Activated CD4-positive, alpha-beta memory T cell treated with anti-CD3 and anti-CD28 coated beads, Interleukin-2, amount 10 ng/mL, durations not matched to agents 7 days and 5 days (primary cell): ENCODE measurements at places on chromosomes 5 and 9. TPM values are rescaled to one million over a fixed set of nuclear protein-coding genes. Genes with fewer than 3 reads are reported as not detected.

Gene NMRK1
- 74.2 TPM for total RNA-seq

Gene CMYA5
- 0.10 TPM for total RNA-seq

Gene FOXI1
- total RNA-seq, result not detected

Gene ZDHHC11
- total RNA-seq, result 5.8 TPM

Gene ACTBL2
- total RNA-seq, result not detected

Gene C6
- total RNA-seq, result not detected

Gene GLDC
- 4.3 TPM for total RNA-seq

Gene PLAC8L1
- 0.50 TPM for total RNA-seq

Gene FST
- total RNA-seq, result not detected

Gene PCDHA13
- not detected for total RNA-seq

Gene GPX3
- total RNA-seq, result not detected

Gene SPINK6
- not detected for total RNA-seq

Gene KCNN2
- total RNA-seq, result not detected

GRCh38 chr9:72907421-72907820 is 45.4 kb downstream of the ALDH1A1 start:
- no peak for DNase-seq
- no peaks in the 10 kb centered on the region for H3K4me1 ChIP-seq
- no peaks in the 10 kb centered on the region for H3K36me3 ChIP-seq
- no peak overlapping the region for H3K4me3 ChIP-seq
- no peak overlapping the region for H3K27ac ChIP-seq

DNA sequence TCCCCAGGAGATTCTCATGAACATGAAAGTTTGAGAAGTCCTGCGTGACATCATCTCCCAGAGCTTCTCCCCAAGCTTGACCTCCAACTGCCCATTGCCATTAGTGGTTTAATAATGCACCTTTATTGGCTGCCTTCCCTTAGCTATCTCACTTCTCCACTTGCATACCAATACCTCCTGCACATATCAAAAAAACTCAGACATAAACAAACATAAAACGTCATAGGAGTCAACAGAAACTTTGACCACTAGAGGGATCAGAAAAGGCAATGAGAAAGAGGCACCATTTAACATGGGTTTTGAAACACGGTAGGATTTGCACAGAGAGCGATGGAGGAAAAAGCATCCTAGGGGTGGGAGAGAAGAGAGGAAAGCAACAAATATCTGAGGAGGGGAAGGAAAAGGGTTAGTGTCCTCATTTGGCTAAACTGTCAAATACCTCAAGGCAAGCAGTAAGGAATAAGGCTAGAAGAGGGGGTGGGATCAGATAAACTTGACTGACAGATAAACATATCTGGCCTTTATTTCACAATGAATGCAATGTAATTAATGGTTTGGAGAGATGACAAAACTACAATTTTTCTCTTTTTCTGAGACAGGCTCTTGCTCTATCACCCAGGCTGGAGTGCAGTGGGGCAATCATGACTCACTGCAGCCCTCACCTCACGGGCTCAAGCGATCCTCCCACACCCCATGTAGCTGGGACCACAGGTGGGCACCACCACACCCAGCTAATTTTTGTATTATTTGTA is 27.0 kb downstream of the GNAQ start:
- no peak overlapping the region for H3K4me3 ChIP-seq
- no peaks in the 10 kb centered on the region for H3K27me3 ChIP-seq
- no peaks in the 10 kb centered on the region for H3K36me3 ChIP-seq
- H3K4me1 ChIP-seq, result peaks cover 22% of the 10 kb centered on the region

DNA sequence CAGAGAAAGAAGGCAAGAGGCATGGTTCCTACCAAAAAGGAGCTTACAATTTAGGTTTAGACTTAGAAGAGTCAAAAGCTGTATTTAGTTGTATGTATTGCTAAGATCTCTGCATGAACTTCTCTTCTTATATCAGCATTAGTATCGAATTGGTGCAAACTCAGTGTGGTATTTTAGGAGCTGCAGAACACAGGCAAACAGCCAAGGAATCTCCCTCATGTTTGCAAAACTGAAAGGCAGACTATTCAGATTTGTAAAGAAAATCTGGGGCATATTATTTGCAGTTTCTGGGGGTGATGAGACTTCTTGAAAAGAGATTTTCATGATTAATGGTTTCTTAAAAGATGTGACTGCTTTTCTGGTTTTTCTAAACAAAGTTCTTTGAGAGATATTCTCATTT is 252.7 kb downstream of the CEMIP2 start:
- no peaks in the 10 kb centered on the region for H3K36me3 ChIP-seq
- no peak overlapping the region for H3K4me3 ChIP-seq
- H3K4me1 ChIP-seq, result no peaks in the 10 kb centered on the region

DNA sequence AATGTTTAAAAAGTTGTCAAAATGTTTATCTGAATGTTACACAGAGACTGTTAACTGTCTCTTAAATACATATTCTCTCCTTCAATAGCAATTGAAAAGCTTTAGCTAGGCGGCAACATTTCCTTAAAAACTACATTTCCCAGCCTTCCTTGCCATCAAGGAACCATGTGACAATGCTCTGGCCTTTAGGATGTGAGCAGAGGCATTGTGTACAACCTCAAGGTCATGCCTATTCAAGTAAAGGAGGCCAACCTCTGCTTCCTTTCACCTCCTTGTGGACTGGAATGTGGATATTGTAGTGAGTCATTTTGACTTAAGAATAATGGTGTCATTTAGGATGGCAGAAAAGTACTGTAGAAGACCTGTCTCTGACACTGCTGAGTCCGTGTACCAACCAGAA is 23.7 kb upstream of the MROH2B start:
- H3K36me3 ChIP-seq, result no peaks in the 10 kb centered on the region
- no peaks in the 10 kb centered on the region for H3K27me3 ChIP-seq
- no peaks in the 10 kb centered on the region for H3K4me1 ChIP-seq
- DNase-seq, result no peak
- no peak overlapping the region for H3K4me3 ChIP-seq

DNA sequence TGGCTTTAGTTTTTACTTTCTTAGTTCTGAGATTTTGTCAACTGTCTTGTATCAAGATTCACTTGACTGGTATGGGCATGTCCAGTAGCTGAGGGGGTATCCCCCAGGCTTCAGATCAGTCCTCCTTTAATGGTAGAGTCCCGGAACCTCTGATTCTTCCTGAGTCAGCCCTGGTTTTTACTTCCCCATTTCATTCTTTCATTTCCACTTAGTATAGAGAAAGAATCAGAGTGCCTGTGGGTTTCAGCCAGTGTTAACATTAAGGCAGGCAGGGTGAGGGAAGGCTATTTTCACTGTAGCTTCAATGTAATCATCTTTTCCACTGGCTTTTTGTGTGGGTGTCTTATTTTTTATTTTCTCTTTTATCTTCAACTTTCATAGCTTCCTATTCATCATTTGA is 8.3 kb upstream of the COMMD10 start:
- H3K36me3 ChIP-seq, result no peaks in the 10 kb centered on the region
- H3K27ac ChIP-seq, result no peak overlapping the region
- peaks cover 26% of the 10 kb centered on the region for H3K27me3 ChIP-seq
- DNase-seq, result no peak

- H3K27ac ChIP-seq, result no peak overlapping the region
- H3K4me3 ChIP-seq, result no peak overlapping the region
- no peak for DNase-seq
- H3K36me3 ChIP-seq, result no peaks in the 10 kb centered on the region
- no peaks in the 10 kb centered on the region for H3K27me3 ChIP-seq
Measured at GRCh38 chr9:8660383-8660782, 860.8 kb upstream of the DMAC1 start.

DNA sequence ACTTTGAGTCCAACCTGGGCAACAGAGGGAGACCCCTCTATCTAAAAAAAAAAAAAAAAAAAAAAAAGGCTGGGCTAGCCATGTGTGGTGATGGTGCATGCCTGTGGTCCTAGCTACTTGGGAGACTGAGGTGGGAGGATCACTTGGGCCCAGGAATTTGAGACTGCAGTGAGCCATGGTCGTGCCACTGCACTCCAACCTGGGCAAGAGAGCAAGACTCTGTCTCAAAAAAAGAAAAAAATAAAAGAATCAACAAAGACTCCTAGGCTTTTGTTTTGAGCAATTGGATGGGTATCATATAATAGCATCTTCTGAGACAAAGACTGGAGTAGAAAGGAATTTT is 481.7 kb upstream of the PAPPA start:
- H3K4me1 ChIP-seq, result no peaks in the 10 kb centered on the region
- no peak overlapping the region for H3K27ac ChIP-seq
- no peaks in the 10 kb centered on the region for H3K27me3 ChIP-seq
- H3K36me3 ChIP-seq, result no peaks in the 10 kb centered on the region
- no peak for DNase-seq
- H3K4me3 ChIP-seq, result no peak overlapping the region

DNA sequence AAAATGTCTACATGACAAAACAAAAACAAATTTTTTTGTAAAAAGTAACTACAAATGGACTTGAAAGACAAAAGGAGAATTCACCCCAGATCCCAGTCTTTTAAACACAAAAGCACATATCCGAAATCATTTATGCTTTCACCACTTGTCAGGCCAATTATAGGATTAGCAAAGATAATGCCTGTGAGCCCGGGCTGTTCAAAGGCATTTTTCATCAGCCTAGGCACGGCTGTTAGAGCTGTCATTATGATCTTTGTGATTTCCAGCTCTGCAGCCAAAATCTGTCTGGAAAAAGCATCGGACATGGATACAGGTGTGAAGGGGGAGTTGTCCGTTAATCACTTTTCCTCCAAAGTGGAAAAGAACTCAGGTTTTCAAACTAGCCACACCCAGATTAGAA is 23.6 kb upstream of the RAB14 start:
- peaks cover 4% of the 10 kb centered on the region for H3K4me1 ChIP-seq
- H3K27ac ChIP-seq, result no peak overlapping the region
- peaks cover 2% of the 10 kb centered on the region for H3K36me3 ChIP-seq
- no peak for DNase-seq
- H3K27me3 ChIP-seq, result no peaks in the 10 kb centered on the region

DNA sequence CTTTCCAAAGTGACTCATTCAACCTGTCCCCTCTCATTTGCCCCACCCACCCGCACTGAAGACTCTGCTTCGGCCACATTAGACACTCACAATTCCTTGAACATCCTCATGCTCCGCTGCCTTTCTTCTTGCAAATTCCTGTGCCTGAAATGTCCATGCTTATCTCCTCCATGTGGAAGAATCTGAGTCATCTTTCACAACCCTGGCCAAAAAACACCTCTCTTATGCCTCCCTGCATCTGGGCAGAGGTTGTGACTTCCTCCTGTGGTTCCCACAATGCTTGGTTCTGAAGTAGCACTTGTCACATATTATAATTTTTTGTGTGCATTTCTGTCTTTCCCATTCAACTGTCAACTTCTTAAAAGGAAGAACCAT is 238.6 kb downstream of the ENC1 start:
- H3K27ac ChIP-seq, result no peak overlapping the region
- no peaks in the 10 kb centered on the region for H3K36me3 ChIP-seq
- peaks cover 9% of the 10 kb centered on the region for H3K27me3 ChIP-seq
- H3K4me1 ChIP-seq, result no peaks in the 10 kb centered on the region

DNA sequence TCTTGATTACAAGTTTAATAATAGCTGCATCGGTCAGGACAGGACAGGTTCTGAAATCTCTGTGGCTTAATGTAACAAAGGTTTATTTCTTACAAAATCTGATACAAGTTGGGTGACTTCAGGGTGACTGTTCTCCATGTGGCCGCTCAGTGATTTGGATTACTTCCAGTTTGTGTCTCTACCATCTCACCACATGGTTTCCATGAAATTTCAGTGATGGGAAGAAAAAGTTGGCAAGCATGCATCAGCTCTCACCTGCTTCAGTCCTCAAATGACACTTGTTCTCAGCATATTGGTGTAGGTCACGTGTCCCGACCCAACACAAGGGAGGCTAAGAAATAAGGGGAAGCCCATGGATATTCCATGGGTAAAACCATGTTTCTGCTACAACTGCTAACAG is 7.8 kb upstream of the TMEM268 start:
- no peak overlapping the region for H3K27ac ChIP-seq
- no peak overlapping the region for H3K4me3 ChIP-seq
- no peaks in the 10 kb centered on the region for H3K27me3 ChIP-seq
- H3K36me3 ChIP-seq, result peaks cover 49% of the 10 kb centered on the region
- H3K4me1 ChIP-seq, result peaks cover 2% of the 10 kb centered on the region

- no peak overlapping the region for H3K27ac ChIP-seq
- no peaks in the 10 kb centered on the region for H3K4me1 ChIP-seq
- peaks cover 12% of the 10 kb centered on the region for H3K27me3 ChIP-seq
- DNase-seq, result no peak
- H3K4me3 ChIP-seq, result no peak overlapping the region
- H3K36me3 ChIP-seq, result no peaks in the 10 kb centered on the region
Measured at GRCh38 chr5:142605611-142606010, 80.3 kb downstream of the FGF1 start.

- no peaks in the 10 kb centered on the region for H3K4me1 ChIP-seq
- H3K27ac ChIP-seq, result no peak overlapping the region
- no peaks in the 10 kb centered on the region for H3K36me3 ChIP-seq
- H3K27me3 ChIP-seq, result no peaks in the 10 kb centered on the region
Measured at GRCh38 chr5:58025809-58026208, 434.1 kb downstream of the PLK2 start.

GRCh38 chr5:61290791-61291210 is 41.3 kb upstream of the ZSWIM6 start:
- no peaks in the 10 kb centered on the region for H3K27me3 ChIP-seq
- H3K4me1 ChIP-seq, result peaks cover 7% of the 10 kb centered on the region
- H3K36me3 ChIP-seq, result no peaks in the 10 kb centered on the region
- H3K27ac ChIP-seq, result no peak overlapping the region
- no peak for DNase-seq

DNA sequence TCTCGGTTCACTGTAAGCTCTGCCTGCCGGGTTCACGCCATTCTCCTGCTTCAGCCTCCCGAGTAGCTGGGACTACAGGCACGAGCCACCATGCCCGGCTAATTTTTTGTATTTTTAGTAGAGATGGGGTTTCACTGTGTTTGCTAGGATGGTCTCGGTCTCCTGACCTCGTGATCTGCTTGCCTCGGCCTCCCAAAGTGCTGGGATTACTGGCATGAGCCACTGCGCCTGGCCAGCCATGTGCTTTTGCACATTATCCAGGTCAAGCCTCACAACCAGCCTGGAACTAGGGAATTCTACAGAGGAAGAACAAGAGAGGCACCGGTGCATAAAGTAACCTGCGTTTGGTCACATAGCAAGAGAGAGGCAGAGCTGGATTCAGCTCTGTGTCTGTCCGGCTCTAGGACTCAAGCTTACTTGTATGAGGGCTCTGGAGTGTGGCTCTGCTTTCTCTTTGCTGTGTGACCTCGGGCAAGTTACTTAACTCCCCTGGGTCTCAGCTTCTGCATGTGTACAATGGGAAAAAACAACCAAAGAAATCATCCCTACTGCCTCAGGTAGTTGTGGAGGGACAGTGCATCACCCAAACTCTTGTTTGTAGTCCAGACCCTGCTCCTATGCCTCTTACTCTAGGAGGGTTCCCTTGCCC is 6.3 kb downstream of the FGF18 start:
- H3K27ac ChIP-seq, result no peak overlapping the region
- H3K4me1 ChIP-seq, result peaks cover 3% of the 10 kb centered on the region
- H3K36me3 ChIP-seq, result no peaks in the 10 kb centered on the region
- H3K4me3 ChIP-seq, result no peak overlapping the region
- H3K27me3 ChIP-seq, result peaks cover 20% of the 10 kb centered on the region

DNA sequence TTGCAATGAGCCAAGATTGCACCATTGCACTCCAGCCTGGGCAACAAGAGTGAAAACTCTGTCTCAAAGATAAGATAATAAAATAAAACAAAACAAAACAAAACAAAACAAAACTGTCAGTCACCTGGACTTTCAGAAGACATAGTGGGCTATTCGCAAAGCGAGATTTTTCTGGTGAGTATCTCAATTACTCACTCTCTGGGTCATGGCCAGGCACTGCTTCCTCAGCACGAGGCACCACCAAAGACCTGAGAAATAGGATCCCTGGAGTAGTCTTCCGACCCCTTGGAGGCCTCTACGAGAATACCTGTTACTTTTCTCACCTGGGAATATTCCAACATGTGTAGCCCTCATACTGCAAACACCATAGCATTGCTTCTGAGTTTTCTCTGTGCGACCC is 201.7 kb upstream of the ZNF618 start:
- peaks cover 3% of the 10 kb centered on the region for H3K4me1 ChIP-seq
- H3K4me3 ChIP-seq, result no peak overlapping the region
- H3K36me3 ChIP-seq, result no peaks in the 10 kb centered on the region
